KG1 (cell line): ENCODE measurements at places on chromosomes 3 and 15.

DNA sequence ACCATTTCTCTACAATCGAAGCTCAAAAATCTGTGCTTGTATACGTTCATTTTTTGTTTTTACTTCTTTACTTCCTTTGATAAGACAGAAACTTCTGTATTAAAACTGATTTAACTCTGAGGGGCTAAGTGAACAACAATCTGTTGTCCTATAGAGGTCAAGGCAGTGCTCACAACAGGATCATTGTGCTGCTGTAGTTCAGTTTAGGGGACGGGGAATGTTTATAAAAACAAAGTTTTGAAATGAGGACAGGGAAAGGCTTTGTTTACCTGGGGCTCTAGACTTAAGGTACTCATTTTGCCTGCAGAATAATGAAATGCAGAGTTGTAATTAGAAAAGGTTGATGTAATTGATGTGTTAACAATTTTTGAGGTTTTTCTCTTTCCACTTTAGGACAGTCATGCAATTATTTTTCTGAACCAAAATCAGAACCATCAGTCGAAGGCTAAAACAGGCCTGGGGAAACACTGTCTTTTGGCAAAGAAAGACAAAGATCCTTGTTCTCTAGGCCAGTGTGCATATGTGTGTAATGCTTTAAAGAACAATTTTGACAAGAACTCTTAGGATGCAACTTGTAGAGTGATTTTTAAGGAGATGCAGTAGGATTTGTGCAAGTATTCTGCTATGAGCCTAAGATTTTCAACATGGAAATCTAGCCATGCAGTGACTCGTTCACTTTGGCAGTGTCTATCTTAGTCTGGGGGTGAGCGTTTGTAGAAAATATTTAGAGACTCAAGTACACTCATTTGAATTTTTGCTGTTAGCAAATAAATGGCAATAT, 165.2 kb downstream of the PGPEP1L start:
- DNase-seq = no peak

DNA sequence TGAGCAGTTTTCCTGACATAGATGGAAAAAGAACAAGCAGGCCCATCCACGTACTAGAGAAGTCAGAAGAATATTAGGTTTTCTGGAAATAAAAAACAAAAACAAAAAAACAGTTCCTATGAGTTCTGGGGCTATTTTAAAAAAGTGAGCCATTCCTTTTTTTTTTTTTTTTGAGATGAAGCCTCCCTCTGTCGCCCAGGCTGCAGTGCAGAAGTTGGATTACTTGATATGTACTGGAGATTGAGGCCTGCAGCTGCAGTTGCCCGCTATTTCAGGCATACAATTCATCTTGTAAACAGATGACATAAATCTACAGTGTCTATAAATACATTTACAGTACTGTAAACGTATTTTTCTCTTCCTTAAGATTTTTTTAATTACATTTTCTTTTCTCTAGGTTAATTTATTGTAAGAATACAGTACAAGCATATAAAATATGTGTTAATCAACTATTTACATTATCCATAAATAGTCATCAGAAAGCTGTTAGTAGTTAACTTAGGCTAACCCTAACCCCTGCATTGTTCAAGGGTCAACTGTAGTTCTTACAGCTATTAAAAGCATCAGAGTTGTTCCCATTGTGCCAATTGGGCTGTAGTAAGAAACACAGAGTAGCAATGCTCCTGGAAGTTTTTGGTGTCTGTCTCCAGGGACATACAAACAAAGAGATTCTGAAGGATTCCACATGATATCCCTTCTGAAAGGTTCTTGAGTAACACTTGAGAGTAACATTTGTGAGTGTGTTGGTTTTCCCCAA, 11.2 kb upstream of the ACTL6A start:
- no peak for DNase-seq

- no peak for DNase-seq
These were observed 29.5 kb downstream of the LINS1 start for GRCh38 chr15:100572362-100572983.

GRCh38 chr15:57662802-57663201, 43.7 kb upstream of the POLR2M start:
- DNase-seq = no peak

- no peak for DNase-seq
These were observed 85.5 kb downstream of the SSR3 start for GRCh38 chr3:156469456-156469855.

GRCh38 chr3:149384167-149384566, 6.7 kb upstream of the TM4SF1 start:
- no peak for DNase-seq

DNA sequence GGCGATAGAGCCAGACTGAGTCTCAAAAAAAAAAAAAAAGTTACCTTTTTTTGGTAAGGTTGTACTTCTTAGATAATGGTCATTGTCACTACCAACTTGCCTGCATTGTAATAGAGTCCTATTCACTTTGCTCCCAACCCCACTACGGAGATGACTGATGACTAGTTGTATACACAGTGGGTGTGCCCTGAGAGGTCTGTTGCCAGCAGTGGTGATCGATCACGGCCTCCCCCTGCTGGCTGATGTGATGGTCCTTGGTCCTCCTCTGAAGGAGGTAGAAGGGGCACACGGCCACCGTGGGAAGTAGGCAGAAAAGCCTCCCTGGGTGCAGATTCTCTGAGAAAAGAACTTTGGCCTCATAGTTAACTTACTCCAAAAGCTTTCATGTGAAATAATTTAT, 10.7 kb downstream of the GCNT3 start:
- DNase-seq = peak; percentile 4

DNA sequence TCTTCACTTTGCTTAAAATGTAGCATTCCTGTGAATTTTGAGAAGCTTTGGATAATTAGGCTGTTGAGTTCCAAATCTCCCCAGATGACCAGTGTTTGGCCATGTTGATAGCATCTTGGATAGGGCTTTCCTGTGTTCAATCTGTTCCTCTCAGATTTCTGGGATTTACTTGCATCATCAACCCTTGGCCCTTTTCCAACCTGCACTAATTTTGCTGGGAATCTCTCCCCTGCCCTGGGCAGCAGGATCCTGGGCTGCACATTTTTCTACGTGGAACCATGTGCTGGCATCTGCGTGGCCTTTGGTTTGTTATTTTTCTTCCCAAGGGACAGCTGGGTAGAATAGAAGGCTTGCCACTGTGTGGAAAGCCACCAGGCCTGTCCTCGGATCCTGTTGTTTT, 75.4 kb upstream of the PLXNA1 start:
- no peak for DNase-seq

DNA sequence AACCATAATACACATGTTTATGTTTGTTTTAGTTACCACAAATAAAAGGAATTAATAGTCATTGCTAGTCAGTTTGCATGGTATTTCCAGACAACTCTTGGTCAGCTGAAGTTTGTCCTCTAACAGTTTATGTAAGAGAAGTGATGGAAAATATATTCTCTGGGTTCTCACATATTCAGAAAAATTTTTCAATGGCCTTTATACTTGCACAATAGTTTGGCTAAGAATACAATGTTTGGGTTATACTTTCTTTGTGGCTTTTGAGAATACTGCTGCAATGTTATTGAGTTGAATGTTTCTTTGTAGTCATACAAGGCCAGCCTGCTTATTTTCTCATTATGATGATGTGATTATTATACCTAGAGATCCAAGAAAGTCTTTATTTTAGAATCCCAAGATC, 133.9 kb downstream of the RAP2B start:
- DNase-seq = no peak

- DNase-seq = no peak
These were observed 70.8 kb upstream of the ZBTB20 start for GRCh38 chr3:115217678-115218451.

DNA sequence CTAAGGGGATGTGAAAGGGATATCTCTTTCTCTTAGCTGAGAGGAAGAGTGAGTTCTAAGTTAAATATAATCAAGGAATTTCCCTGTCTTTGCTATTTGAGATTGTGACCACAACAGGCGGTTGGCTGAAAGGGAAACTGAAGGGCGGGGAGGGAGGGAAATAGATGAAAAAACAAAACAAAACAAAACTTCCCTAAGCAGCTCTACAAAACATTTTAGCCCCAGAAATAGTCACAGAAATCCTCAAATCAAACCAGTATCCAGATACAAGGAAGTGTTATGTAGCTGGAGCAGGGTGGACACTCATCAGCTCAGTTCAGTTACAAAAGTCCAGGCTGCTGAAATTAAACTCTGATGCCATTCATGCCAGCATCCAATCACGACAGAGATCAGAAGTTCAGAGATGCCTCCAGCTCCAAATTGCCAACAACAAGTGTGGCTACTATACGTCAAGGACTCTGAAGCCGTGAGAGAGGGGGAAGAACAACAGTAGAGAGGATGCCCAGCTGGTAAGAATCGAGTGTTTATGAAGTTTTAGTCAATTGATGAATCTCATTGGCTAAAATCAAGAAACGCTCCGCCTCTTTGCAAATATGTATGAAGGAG, 319 bp upstream of the TP63 start:
- no peak for DNase-seq
